ENCODE measurements at places on chromosomes 2 and 18.

DNA sequence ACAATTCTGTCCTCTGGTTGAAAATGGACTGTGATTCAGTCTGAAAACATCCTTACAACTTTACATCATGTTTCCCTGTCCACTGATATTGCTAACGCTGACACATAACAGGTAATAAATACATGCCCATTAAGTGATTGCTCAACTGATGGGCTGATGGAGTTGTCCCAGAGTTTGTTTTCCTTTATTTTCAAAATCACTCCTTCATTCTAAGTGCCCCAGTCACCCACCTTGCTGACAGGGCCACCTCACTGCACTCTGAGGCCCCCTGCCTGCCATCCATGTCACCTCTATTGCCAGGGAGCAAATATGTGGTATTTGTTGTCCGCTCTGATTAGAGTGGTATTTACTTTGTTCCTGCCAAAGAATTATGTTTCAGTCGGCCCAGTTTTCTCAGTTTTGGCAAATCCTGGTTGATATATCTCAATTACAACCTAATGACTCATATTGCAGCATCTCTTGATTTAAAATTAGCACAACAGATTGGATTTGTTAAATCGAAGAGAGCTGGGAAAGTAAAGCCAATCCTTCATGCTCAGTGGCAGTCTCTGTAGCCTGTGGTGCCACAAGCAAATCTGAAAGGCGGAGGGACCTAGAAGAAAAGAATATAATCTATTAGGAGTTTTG lies 105.1 kb downstream of the RDH14 start:
- no peak for DNase-seq

- no peak for DNase-seq
Observed at GRCh38 chr2:217636991-217637561, 365.7 kb downstream of the TNS1 start.

- DNase-seq: no peak
Observed at GRCh38 chr2:236593956-236594355, 24.3 kb downstream of the ACKR3 start.

GRCh38 chr2:47293976-47294375 lies 109.0 kb upstream of the MSH2 start:
- DNase-seq: no peak

DNA sequence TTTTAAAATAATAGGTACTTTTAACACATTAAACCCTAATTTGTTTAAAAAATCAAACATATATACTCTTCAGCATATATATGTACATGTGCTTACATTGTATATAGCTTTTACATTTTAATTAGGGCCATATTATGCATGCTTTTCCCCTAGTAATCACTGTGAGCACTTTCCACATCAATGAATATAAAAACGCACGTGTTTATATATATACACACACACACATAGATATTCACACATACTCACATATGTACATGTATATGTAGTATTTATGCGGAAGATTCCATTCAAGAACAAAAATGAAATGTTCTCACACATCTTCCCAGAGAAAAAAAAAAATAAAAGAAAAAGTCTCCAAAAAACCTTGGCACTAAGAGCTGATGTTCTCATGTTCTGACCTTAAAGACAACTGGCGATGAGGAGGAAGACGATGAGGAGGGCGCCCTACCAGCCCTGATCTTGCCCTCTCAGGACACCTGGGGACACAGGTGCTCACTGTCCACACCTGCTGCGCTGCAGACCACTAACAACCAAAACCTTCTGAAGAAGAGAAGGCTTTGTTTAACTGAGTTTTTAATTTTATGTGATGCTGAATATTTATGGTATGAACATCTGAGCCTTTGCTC lies 184.7 kb downstream of the HDAC4 start:
- DNase-seq: no peak

DNA sequence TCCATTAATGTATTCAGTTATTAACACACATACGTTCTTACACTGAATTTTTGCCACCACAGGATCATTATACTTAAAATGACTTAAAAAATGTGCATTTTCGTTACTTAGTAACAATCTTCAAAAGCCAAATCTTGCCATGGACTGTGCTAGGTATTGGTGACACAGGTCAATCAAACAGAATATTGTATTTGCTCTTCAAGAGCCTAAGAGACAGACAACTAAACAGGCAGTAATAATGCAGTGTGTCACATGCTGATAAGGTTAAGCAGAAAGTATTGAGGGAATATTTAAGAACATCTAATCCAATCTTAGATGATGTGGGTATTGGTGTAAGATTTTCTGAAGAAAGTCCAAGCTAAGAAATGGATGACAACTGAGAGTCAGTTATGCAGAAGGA lies 56.9 kb downstream of the FBXO11 start:
- no peak for DNase-seq

GRCh38 chr2:18626958-18627650 lies 37.7 kb upstream of the NT5C1B start:
- DNase-seq: no peak
